ENCODE measurements at places on chromosomes 3 and 15. TPM values are rescaled to one million over a fixed set of nuclear protein-coding genes. Genes with fewer than 3 reads are reported as not detected.

The SMCO1 gene
- polyA plus RNA-seq, result not detected

The FOXB1 gene
- polyA plus RNA-seq, result not detected

The A4GNT gene
- polyA plus RNA-seq, result 1.7 TPM

The RFC4 gene
- polyA plus RNA-seq, result 45.7 TPM

The CD80 gene
- 0.44 TPM for polyA plus RNA-seq

The SYNPR gene
- 0.10 TPM for polyA plus RNA-seq

The TMEM212 gene
- 0.19 TPM for polyA plus RNA-seq

The NANOGP8 gene
- polyA plus RNA-seq, result 0.29 TPM

GRCh38 chr3:48467110-48467454 is 20.5 kb downstream of the ATRIP start:
- no peak for DNase-seq

GRCh38 chr15:90266485-90266884 is 1.0 kb downstream of the NGRN start:
- no peak for DNase-seq

- no peak for DNase-seq
Observed at GRCh38 chr3:118447339-118447738, 587.3 kb downstream of the IGSF11 start.

DNA sequence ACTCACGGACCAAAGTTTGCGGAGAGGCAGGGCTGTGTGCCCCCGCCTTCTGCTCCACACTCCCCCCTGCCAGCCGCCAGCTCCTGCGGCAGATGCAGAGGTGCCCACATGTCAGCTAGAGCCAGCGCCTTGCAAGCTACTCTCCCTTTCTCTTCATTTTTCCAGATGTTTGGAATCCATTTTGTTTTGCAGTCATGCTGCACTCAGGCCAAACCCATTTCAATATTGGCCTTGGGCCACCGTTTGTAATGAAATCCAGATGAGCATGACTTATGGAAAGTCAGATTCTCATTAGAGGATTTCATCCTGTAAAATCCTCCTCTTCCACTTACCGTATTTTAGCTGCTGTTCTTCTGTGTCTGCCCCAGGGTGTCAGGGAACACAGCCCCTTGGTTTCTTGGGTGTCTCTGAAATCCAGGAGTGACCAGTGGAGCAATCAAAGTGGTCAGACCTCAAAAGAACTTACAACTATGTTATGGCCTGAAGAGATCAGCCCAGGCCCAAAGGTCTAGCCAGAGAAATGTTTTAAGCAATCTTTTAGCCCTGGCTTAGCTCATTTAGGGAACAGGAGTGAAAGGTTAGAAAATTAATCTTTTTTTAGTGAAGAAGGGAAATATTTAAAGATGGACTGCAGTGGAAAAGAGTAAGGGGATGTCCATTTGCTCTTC is 65.8 kb downstream of the AAGAB start:
- DNase-seq, result no peak

DNA sequence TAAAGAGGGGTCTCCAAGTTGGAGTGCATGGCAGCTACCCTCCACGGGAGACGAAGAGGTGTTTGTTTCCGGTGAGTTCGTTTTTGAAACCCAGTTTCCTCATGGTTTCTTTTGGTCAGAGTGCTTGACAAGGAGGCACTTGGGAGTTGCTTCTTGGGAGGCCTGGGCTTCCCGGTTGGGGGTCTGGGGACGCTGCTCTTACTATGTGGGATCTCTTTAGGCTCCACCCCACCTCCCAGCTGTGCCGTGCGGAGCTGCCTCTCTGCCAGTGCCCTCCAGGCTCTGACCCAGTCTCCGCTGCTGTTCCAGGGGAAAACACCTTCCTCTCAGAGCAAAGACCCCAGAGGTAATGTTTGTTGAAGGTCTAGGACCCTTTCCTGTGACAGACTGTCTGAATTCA is 29.6 kb downstream of the KIF7 start:
- no peak for DNase-seq

DNA sequence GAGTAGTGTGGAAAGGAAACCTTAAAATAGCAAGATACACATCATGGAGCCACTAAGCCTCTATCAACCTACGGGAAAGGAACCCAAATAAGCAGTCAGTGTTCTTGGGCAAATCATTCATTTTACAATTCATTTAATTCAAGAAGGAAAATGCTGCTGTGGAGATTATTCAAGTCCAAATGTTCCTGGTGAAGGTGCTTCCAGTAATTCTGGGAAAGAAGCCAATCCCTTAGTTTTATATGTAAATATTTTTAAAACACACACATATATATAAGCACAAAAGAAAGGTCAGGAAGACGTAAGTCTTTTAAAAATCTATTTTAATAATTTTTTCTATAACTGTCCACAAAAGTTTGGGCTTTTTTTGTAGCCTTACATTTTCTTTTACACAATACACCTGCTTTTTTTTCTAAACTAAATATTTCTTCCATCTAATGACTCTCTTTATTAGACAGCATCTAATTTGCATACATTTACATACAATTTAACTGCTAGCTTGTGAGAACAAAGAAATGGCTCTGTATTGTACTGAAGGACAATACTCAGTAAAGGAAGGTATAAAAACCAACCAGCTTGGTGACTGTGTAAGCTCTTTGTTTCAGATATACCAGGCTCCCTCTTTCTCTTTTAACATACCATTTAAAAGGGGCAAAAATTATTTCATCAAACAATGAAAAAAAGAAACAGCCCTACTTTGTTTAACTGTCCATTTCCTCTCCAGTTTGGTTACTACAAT is 269.5 kb downstream of the ZBTB20 start:
- DNase-seq, result no peak

DNA sequence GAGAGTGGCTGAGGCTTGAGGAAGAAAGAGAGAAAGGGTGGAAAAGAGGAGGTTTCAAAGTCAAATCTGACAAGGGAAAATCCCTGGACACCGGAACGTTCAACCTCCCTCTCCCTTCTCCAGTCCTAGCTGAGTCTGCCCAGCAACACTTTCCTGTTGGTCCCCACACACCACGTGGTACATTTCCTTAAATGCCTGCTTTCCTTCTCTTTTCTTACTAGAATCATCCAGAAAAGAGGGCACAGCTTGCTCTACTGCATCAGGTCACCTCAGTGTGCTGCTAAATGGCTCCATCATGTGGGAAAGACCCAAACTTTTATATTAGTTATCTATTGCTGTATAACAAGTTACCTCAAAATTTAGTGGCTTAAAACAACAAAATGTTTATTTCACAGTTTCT is 181.2 kb downstream of the NECTIN3 start:
- no peak for DNase-seq

DNA sequence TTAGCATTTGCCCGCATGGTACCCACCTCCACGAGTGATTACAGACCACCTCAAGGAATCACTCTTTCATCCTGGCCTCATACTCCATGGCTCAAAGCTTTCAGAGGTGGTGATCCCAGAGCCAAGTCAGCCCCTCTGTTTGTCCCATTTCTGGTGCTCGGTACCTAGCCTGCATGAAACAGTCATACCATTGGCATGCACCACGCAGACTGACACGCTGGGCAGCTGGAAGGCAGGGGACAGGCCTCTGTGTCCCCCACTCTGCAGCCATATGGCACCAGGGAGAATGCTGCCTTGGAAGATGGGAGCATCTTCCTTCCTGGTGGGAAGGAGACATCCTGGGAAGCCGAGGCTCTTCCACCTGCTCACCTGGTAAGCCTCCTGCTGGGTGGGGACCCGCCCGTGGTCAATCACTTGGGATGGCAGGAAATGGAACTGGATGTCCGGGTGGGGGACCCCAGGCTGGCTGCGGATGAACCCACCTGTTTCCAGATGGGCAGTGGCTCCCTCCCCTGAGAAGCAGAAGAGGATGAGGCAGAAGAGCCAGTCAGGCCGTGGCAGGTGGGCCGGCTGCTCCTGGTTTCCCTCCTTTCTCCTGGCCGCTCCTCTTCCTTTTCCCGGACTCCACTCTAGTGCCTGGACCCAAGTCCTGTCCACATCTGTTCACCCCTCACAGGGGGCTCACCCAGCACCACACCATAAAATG is 26.9 kb downstream of the CHDH start:
- DNase-seq, result no peak

Data from right renal pelvis (tissue), 4 donors.